ENCODE measurements at places on chromosomes 1 and 21. TPM values are rescaled to one million over a fixed set of nuclear protein-coding genes. Genes with fewer than 3 reads are reported as not detected.

DNA sequence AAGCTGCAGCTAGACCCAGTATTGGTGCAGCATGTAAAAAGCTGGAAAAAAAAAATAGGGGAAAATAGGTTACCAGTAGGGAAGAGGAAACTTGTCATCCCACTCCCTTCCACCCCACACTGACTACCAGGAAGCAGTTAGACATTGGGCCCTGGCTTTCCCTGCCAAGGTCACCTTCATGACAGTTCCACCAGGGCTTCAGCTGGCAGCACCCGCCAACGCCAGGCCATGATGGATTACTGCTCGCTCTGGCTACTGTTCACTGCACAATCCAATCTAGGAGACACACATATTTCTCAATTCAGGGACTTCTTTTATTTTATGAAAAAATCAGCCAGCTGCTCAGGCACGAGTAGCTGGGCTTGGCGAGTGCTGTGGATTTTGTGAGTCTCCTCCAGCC, 127.7 kb downstream of the DMRTA2 start:
- no peak overlapping the region for H3K4me3 ChIP-seq
- no peaks in the 10 kb centered on the region for H3K27me3 ChIP-seq
- no peaks in the 10 kb centered on the region for H3K4me1 ChIP-seq
- no peak overlapping the region for H3K27ac ChIP-seq
- no peaks in the 10 kb centered on the region for H3K36me3 ChIP-seq

- no peak overlapping the region for H3K4me3 ChIP-seq
- H3K4me1 ChIP-seq = peaks cover 57% of the 10 kb centered on the region
- DNase-seq = no peak
- H3K27ac ChIP-seq = peak overlapping the region; percentile 54
Measured at GRCh38 chr1:6348511-6349191, 44.9 kb downstream of the ACOT7 start.

The CYP4X1 gene
- total RNA-seq = 3.0 TPM

The NBPF26 gene
- total RNA-seq = 36.3 TPM

The TSPAN1 gene
- total RNA-seq = not detected

DNA sequence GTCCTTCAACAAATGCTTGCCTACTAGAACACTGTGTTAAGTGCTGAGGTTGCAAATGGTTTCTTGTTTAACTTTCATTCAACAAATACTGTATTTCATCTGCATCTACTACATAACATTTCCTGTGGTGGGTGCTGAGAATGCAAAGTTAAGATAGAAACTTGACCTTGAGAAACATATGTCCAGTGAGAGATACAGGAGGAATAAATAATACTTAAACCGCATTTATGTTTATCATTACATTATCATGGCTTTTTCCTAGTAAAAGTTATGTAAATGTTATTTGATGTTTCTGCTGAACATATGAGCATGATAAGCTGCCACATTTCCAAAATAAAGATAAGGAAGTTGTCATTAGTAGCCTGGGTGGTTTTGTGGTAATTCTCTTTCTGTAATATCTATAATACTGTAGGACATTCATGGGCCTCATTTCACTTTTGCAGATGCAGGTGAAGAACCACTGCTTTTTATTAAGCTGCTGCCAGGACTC, 590.4 kb downstream of the PLPP3 start:
- no peak overlapping the region for H3K4me3 ChIP-seq
- H3K27me3 ChIP-seq = no peaks in the 10 kb centered on the region
- H3K4me1 ChIP-seq = peaks cover 4% of the 10 kb centered on the region
- H3K27ac ChIP-seq = no peak overlapping the region

DNA sequence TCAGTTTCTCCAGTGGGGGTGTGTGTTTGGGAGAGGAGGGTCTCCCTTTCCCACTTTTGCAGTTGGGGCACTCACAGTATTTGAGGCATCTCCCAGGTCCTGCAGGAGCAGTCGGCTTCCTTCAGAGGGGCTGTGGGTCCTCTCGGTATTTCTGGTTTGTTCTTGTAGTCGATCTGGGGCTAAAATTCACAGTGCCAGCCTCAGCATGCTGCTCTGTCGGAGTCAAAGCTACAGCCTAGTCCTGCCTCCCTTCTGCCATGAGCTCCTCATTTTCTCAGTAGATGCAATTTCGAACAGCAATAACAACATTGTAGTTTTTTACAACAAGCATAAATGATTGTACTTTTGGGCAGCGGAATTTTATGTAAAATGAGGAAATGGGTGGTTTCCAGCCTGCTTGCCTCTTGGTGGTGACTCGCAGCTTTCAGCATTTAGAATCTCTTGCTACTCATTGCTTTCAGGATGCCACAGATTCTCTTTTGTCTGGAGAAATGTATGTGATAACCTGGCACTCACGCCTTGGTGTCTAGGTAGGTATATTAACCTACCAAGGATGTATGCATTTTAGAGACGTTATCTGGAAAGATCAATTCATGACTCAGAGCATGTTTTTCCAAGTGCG, 82.4 kb upstream of the C21orf91 start:
- peak overlapping the region; percentile 9 for H3K27ac ChIP-seq
- no peaks in the 10 kb centered on the region for H3K36me3 ChIP-seq
- H3K4me1 ChIP-seq = peaks cover 19% of the 10 kb centered on the region
- DNase-seq = no peak
- H3K27me3 ChIP-seq = no peaks in the 10 kb centered on the region

DNA sequence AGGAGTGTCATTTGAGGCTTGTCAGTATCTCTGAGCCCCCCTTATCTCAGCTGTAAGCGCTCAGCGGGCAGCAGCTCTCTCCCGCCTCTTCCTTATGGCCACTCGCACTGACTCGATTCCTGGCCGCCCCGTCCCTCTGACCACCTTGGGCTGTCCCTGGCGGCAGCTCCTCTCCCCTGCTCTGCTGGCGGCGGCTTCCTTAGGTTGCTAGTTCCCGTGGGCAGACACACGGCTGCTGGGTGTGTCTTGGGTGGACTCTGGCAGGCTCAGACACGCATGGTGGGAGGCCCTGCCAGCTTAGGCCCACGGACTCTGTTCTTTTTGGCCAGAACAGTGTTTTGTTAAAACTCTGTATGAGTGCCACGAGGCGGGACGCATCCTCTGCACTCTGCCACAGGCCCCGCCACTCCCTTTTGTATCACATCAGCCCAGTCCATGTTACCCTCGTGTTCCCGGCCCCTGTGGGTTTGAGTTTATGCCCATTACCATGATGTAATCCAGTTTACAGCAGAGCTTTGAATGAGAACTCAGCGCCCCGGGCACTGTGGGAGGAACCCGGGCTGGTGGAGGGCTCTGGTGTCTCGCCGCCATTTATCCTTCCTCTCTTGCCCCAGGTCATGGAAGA, 45.9 kb downstream of the COQ8A start:
- no peak for DNase-seq
- H3K27me3 ChIP-seq = no peaks in the 10 kb centered on the region
- peaks cover 42% of the 10 kb centered on the region for H3K4me1 ChIP-seq
- peak overlapping the region; percentile 19 for H3K4me3 ChIP-seq
- H3K27ac ChIP-seq = peak overlapping the region; percentile 85

- no peak overlapping the region for H3K27ac ChIP-seq
- H3K4me1 ChIP-seq = peaks cover 33% of the 10 kb centered on the region
- H3K27me3 ChIP-seq = no peaks in the 10 kb centered on the region
- DNase-seq = no peak
Measured at GRCh38 chr1:22812993-22813790, 102.6 kb downstream of the EPHB2 start.

- H3K36me3 ChIP-seq = peaks cover 21% of the 10 kb centered on the region
- peaks cover 45% of the 10 kb centered on the region for H3K4me1 ChIP-seq
- H3K27me3 ChIP-seq = no peaks in the 10 kb centered on the region
- peak overlapping the region; percentile 67 for H3K27ac ChIP-seq
- DNase-seq = no peak
- H3K4me3 ChIP-seq = no peak overlapping the region
Measured at GRCh38 chr1:8411803-8412182, 93.9 kb downstream of the SLC45A1 start.

The S100A11 gene
- total RNA-seq = 97.6 TPM

DNA sequence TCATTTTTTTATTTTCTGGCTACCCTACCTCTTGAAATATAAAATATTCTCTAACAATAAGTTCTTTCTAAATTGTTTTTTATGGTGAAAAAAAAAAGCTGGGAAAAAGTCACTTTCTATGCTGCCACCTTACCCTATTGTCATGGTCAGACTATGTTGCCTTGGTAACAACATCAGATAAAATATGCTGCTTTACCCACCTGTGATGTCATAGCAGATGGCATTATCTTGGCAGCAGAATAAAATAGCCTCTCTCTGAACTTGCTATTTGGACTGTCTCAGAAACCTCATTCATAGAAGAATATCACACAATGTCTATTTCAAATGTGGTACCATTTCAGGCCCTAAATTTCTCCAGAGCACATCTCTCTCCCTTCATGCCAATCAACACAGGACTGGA, 69.6 kb upstream of the SGIP1 start:
- H3K4me1 ChIP-seq = no peaks in the 10 kb centered on the region
- H3K27ac ChIP-seq = no peak overlapping the region
- H3K4me3 ChIP-seq = no peak overlapping the region
- H3K27me3 ChIP-seq = no peaks in the 10 kb centered on the region

GRCh38 chr1:20361401-20361800, 70.7 kb downstream of the VWA5B1 start:
- H3K36me3 ChIP-seq = no peaks in the 10 kb centered on the region
- peaks cover 56% of the 10 kb centered on the region for H3K4me1 ChIP-seq
- DNase-seq = peak; percentile 29

- H3K27ac ChIP-seq = no peak overlapping the region
- peaks cover 4% of the 10 kb centered on the region for H3K36me3 ChIP-seq
- no peak overlapping the region for H3K4me3 ChIP-seq
- peaks cover 26% of the 10 kb centered on the region for H3K4me1 ChIP-seq
- no peaks in the 10 kb centered on the region for H3K27me3 ChIP-seq
Measured at GRCh38 chr1:153795330-153795837, 20.2 kb downstream of the SLC27A3 start.

DNA sequence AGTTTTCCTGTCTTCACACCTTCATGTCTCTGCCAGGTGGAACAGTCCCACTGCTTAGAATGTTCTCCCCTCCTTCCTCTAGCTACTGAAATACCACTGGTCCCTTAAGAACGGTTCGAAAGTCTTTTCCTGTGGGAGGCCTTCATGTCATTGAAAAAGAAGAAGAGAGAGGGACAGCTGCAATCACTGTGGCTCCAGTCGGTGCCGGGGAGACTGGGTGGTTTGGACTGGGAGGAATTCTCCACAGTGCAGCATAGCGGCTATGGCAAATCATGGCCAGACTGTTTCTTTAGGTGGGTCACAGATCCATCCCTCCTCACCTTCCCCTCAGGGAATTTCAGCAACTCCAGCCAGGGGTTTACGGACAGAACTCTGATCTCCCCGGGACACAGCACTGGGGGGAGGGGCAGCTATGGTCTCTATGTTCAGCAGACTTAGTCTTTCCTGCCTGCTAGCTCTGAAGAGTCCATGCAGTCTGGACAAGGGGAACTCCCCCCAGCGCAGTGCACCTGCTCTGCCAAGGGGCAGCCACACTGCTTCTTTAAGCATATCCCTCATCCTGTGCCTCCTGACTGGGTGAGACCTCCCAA, 567.2 kb downstream of the SMYD3 start:
- H3K27me3 ChIP-seq = no peaks in the 10 kb centered on the region
- DNase-seq = no peak
- H3K36me3 ChIP-seq = no peaks in the 10 kb centered on the region

GRCh38 chr1:76601465-76601864, 265.8 kb upstream of the ST6GALNAC5 start:
- no peak for DNase-seq
- no peak overlapping the region for H3K27ac ChIP-seq
- no peaks in the 10 kb centered on the region for H3K36me3 ChIP-seq
- no peaks in the 10 kb centered on the region for H3K27me3 ChIP-seq
- H3K4me3 ChIP-seq = no peak overlapping the region

DNA sequence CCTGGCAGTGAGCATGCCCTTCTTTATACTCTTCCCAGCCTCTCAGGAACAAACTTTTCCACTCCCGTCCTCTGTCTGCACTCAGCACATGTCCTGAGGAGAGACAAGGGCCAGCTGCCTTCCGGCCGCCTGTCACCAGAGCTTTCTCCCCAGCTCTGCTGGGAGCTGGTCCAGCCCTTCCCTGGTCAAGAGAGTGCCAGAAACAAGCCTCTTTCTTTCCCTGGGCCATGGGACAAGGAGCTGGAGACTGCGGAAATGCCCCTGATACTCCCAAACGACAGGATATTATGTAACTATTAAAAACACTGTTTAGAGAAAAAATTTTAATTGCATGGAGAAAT, 10.4 kb downstream of the LAMB3 start:
- H3K27me3 ChIP-seq = peaks cover 2% of the 10 kb centered on the region
- H3K4me3 ChIP-seq = no peak overlapping the region
- H3K4me1 ChIP-seq = peaks cover 56% of the 10 kb centered on the region
- peak overlapping the region; percentile 91 for H3K27ac ChIP-seq
- peak; percentile 94 for DNase-seq

The FCRL2 gene
- total RNA-seq = not detected

DNA sequence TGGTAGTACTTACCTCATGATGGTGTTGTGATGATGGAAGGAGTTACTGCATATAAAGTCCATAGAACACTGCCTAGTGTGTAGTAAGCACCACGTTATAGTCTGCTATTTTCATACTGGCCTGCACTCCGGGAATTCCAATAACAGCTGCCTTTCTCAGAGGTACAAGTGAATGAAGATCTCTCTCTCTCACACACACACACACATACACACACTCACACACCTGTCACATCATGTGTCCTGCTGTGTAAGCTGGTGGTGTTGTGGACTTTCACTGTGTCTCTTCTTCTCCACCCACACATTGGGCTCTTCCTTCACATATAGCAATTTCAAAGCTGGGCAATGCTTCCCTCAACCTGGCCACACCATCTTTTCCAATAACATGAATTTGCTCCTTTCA, 33.4 kb upstream of the ST6GALNAC5 start:
- H3K27ac ChIP-seq = no peak overlapping the region
- no peaks in the 10 kb centered on the region for H3K4me1 ChIP-seq
- H3K27me3 ChIP-seq = no peaks in the 10 kb centered on the region
- H3K4me3 ChIP-seq = no peak overlapping the region

- H3K27me3 ChIP-seq = no peaks in the 10 kb centered on the region
- H3K4me1 ChIP-seq = no peaks in the 10 kb centered on the region
- H3K27ac ChIP-seq = no peak overlapping the region
- H3K4me3 ChIP-seq = no peak overlapping the region
Measured at GRCh38 chr1:45379524-45379923, 39.3 kb upstream of the MUTYH start.

DNA sequence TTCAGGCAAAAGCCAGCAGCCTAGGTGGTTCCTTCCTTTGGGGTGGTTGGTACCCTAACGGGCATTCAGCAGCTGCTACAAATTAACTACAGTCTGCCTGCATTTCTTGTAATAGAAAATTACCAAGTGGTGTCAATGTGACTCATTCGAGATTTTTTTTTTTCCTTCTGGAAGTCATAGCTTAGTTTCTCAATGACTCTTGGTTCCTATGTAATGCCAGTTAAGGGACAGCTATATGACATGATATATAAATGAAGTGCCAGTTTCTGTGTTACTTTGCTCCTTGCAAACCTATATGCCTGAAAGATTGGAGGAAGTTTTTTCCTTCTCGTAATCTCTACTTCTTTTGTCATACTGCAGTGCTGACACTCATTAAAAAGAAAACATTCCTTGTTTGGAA, 2.6 kb downstream of the MGST3 start:
- no peaks in the 10 kb centered on the region for H3K27me3 ChIP-seq
- H3K4me3 ChIP-seq = no peak overlapping the region
- H3K4me1 ChIP-seq = peaks cover 12% of the 10 kb centered on the region
- peaks cover 2% of the 10 kb centered on the region for H3K36me3 ChIP-seq

- H3K27me3 ChIP-seq = peaks cover 30% of the 10 kb centered on the region
- H3K36me3 ChIP-seq = no peaks in the 10 kb centered on the region
- DNase-seq = peak; percentile 16
- H3K4me1 ChIP-seq = peaks cover 6% of the 10 kb centered on the region
Measured at GRCh38 chr1:2088458-2088857, 38.2 kb downstream of the PRKCZ start.

GRCh38 chr1:27632387-27633297, 2.3 kb downstream of the FGR start:
- H3K36me3 ChIP-seq = no peaks in the 10 kb centered on the region
- peaks cover 43% of the 10 kb centered on the region for H3K4me1 ChIP-seq
- H3K27ac ChIP-seq = peak overlapping the region; percentile 24
- no peak overlapping the region for H3K4me3 ChIP-seq
- H3K27me3 ChIP-seq = peaks cover 41% of the 10 kb centered on the region
- no peak for DNase-seq
